ENCODE measurements at places on chromosomes 13 and 19.
A peak's percentile ranks its signal among the peaks of the same experiment; 100 is the strongest.

DNA sequence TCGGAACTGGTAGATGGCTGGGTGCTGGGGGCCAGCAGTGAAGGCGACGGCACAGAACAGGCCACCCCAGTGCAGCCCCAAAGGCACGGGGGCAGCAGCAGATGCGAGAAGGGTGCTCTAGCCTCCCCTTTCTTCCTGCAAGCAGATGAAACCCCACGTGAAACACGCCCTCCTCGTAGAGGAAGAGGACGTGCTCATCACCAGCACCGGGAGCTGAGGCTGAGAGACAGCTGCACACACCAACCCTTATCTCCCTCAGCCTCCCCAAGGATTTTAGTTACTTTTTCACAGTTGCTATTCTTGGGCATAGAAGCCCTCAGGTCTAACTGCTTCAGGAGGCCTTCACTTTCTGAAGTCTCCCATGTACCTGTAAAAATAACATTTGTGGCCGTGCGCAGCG is 11.9 kb downstream of the ZNF787 start:
- DNase-seq, result no peak

GRCh38 chr13:110820322-110820721 is 94.5 kb downstream of the ANKRD10 start:
- DNase-seq, result no peak

GRCh38 chr13:112153846-112154245 is 86.9 kb downstream of the SOX1 start:
- no peak for DNase-seq

DNA sequence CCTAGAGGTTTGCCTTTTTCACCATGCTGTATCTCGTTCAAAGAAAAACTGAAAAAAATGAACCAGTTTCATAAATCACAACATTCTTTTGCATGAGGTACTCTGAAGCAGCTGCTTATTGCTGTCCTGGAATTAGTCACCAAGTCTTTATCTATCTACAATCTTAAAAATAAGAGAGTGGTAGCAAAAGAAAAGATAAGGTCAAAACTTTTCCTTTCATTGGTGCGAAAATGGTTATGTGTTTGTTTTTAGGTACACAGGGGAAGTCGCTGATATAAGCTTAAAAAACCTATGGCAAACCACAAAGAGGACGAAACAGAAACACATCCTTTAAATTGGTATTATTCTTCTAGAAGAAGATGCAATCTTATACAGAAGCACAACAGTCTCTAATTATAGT is 20.7 kb downstream of the OBI1 start:
- no peak for DNase-seq

DNA sequence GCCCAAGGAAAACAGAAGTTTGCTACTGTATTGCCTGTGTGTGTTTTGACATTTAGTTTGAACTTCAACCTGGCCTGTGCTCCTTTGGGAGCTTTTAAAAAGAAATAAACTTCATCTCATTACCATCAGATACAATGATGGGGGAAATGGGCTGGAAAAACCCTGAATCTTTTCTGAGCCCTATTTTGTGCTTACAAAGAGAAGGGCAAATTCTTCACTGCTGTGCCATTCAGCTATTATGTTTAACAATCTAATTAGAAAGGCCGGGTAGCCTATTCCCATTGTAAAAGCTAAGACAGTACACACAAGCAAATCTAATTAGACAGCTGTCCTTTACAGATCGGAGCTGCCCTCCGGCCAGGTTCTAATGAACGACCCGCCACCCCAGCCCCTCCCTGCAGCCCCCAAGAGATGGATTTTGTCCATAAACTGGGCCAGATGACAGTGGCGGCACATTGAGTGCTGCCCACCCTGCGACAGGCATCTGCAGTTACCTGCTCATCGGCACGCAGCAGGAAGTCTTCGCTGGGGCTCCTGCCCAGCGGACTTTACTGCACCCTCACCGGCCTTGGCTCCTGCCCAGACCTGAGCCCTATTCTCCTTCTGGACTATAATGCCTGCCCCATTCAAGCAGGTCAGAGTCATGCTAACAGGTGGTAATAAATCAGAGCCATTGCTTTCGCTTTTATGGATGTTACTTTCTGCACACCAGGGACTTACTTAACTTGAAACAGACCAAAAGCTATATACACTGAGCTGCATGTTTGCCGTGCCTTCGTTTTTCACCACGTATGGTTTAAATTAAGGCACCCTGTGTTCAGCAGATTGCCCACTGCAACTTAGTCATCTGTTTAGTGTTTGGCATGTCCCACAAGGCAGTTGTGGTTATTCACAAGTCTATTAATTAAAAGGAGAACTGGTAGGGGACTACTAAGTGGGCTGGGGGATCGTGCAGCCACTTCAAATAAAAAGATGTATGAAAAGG is 549.6 kb downstream of the FGF9 start:
- no peak for DNase-seq

DNA sequence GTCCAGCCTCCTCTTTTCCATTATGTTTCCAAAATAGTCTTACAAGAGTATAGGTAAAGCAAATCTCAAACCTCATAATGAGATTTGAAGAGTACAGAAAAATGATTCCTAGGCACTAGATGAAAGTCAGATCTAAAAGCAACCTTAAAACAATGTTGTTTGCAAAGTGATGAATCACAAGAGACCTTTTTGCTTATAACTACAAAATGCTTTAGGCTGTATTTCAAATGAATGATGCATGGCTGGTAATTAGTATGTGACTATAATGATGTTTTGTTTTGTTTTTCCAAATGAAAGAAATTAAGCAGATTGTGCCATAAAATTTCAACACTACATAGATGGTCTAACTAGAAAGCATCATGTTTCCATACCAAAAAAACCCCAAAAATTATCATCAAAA is 272.7 kb downstream of the DIAPH3 start:
- no peak for DNase-seq

- no peak for DNase-seq
Observed at GRCh38 chr13:75547917-75548316, 1.7 kb upstream of the UCHL3 start.

DNA sequence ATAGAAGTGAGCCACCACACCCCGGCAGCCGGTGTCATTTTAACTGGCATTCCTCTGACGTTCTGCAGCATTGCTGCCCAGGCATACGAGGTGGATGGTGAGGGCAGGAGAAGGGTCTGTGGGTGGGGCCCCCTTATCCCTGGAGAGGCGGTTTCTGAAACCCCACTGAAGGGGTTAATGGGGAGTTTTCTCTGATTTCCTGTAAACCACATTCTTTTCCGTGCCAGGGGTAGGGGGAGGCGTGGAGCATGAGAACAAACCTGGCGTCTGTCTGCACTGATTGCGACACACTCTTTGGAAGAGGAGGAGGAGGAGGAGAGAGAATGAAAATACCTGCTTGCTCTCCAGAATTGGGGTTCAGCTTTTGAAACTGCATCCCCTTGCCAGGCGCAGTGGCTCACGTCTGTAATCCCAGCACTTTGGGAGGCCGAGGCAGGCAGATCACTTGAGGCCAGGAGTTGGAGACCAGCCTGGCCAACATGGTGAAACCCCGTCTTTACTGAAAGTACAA is 2.7 kb upstream of the C3 start:
- peak; percentile 55 for DNase-seq

- DNase-seq, result no peak
Observed at GRCh38 chr13:66655847-66656454, 574.2 kb downstream of the PCDH9 start.

GRCh38 chr13:69872321-69873047 is 235.1 kb upstream of the ATXN8OS start:
- DNase-seq, result no peak

DNA sequence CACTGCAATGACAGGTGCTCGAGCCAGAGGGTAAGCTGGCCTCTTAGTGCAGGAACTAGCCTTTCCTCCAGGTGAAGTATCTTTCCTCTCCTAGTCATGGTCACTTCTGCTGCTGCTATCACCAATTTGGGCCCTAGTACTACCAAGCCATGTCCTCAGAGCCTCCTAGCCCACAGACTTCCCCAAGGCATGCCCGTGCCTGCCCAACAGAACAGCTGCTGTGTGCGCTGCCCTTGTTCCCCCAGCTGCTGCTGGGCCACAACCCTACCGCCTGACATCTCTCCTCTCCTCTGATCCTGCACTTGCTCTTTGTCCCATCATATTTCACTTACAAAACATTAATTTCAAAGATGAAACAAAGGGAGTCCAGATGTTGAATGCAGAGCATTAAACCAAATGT is 168.5 kb upstream of the FREM2 start:
- no peak for DNase-seq

DNA sequence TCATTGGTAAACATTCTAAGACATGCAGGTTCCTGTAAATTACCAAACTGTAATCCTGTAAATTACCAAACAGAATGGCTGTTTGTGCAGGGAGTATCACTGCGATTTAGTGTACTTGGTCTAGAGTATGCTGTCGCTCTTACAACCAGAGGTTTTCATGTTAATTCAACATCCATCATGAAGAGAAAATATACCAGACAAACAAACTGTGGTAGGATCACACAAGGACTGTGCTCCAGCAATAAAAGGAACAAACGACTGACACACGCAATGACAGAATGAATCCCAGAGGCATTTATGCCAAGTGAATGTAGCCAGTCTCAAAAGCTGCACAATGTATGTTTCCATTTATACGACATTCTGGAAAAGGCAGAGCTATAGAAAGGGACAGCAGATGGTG is 31.2 kb downstream of the RFX2 start:
- no peak for DNase-seq

- no peak for DNase-seq
Observed at GRCh38 chr19:1079566-1080111, 12.7 kb downstream of the ARHGAP45 start.

- DNase-seq, result peak; percentile 89
Observed at GRCh38 chr19:57191141-57192076, at the start of gene ZNF264. Gene ZNF264, plus strand, starts transcription at chr19:57191500. Its CDS starts 414 bp downstream, at chr19:57191914.

Measured in urothelium cell line (cell line).